ENCODE measurements at places on chromosomes 7 and 10.

DNA sequence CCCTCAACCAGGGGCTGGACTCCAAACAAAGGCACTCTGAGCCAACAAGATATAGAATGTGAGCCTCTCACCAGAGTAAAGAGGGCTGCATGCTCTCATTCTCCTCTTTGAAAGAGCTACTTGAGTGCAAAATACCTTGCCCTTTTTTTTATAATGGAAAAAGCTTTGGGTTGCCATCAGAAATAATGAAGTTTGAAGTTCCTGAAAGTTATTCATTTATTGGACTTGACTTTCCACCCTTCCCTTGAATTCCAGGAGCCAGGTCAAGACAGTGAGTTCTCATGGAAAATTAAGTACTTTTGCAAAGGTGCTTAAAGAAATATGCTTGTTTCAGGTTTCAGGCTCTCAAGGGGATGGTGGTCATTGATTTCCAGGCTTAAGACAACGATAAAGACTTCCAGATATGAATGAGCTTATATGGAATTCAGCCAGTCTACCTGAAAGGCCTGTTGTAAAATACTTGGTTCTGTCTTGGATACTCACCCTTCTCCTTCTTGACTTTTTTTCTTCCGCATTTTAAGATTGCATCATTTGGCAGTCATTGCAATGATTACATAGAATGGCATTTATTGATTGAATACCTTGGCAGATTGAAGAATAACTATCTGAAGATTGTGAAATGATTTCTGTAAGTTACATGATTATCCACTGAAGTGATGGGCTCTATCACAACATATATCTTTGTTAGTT is 696.4 kb downstream of the INHBA start:
- DNase-seq, result no peak

DNA sequence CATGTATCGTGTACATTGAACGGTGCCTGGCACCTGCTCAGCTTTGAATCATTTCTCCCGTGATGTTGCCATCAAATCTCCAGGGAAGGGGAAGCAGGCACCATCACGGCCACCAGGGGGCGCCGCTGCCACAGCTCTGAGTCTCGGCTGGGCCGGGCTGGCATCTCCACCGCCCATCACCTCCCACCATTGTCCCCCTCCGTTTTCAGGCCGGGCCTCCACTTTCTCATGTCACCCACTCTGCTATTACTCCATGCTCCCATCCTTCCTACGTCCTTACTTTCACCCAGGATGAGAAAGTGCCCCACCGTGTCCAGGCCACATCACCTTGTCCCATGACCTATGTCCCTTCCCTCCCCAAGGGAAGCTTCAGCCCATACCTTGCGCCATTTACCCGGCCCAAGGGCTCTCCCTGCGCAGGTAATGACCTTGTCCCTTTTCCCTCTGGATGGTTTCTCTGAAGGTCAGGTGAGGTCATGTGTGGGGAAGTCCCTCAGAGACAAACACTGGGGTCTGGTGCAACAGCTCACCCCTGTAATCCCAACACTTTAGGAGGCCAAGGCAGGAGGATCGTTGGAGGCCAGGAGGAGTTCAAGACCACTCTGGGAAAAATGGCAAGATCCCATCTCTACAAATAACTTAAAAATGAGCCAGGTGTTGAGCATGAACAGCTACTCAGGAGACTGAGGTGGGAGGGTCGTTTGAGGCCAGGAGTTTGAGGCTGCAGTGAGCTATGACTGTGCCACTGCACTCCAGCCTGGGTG is 31.8 kb upstream of the OCM2 start:
- DNase-seq, result peak; percentile 66

DNA sequence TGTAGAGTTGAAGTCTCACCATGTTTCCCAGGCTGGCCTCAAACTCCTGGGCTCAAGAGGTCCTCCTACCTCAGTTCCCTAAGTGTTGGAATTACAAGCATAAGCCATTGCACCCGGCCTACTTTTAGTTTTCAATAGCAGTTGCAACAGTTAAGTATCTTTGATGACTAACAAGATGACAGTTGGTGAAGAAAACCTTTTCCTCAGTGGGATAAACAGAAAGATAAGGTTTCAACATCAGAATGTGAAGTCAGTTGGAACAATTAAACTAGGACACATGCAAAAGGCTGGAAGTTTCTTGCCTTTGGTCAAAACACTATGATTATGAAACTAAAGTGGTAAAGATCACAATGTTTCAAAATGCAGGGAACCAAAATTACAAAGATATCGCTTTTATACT is 169.2 kb downstream of the ZNF438 start:
- DNase-seq, result no peak

DNA sequence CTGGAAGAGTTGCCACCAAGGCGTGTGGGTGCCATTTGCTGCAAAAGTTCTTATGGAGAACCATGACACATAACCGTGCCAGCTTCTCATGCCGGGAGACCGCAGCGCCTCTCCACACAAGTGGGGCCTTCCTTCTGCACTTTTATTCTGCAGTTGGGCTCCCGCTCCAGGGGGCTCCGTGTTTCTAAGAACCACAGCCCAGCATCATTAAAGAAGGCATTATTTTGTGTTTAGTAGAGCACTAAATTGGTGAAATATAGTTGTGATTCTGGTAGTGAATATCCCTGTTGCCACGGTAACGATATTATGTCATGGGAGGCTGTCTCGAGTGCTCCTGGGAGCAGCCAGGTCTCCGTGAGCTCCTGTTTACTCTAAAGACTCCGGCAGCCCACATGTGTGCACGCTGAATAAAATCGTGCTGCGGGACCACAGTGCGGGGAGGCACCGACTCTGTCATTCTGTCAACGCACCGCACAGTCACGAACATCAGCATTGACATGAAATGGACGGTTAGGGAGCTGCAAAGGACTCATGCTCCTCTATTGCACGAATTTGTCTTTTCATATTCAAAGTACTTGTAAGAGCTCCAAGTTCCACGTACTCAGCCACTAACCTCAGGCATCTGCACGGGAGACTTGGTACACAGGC is 68.8 kb upstream of the PITRM1 start:
- DNase-seq, result no peak

DNA sequence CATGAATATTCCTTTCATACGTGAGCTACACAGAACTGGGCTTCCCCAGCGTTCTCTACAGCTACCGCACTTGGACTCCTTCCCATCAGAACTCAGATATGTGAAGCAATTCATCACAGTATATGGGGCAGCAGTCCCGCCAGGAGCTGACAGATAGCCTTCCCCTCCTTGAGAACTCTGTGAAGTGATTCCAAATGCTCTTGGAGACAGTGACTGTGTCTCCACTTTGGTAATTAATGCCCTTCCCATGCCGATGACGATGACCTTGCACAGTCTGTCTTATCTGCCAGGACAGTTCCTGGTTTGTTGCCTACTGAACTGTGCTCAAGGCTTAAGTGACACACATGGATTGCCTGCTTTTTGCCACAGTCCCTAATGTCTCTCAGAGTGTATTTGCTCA is 75.0 kb upstream of the AFAP1L2 start:
- no peak for DNase-seq

GRCh38 chr7:14691034-14691433 is 211.5 kb downstream of the DGKB start:
- DNase-seq, result no peak

DNA sequence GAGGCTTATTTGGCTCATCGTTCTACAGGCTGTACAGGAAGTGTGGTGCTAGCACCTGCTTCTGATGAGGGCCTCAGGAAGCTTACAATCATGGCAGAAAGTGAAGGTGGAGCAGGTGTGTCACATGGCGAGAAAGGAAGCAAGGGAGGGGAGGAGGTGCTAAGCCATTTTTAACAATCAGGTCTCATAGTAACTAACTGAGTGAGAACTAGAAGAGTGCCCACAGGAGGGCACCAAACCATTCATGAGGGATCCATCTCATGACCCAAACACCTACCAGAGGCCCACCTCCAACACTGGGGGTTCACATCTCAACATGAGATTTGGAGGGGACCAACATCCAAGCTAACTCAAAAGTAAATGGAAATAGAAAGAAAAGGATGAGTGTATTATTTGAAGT is 78.1 kb downstream of the CXCL12 start:
- no peak for DNase-seq

DNA sequence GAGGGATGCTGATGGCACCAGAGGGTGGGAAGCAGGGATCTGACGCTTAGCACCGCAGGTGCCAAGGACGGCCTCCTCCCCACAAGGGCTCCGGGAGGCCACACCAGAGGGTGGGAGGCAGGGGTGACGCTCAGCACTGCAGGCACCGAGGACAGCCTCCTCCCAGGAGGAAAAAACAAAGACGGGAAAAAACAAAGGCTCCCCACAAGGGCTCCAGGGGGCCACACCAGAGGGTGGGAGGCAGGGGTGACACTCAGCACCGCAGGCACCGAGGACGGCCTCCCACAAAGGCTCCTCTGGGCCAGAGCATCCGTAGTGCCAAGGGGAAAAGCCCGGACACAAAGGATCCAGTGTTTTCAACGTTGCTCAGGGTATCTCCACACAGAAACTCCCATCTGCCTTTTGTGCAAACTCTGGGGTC is 25.6 kb downstream of the DIP2C start:
- no peak for DNase-seq

DNA sequence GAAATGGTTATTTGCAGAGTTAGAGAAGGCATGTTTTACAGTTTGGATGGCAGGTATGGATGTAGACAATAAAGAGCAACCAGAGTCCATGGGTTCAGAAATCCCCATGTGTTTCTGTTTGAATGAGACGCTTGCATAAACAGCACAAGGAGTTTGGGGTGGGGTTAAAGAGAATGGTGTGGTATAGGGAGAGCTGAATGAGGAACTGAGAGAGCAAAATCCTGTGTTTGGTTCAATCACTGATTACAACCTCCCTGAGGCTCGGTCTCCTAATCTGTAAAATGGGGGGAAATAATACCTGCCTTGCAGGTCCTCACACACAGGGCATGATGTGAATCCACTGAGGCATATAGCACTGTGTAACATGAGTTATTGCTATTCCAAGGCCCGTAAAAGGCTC is 23.7 kb downstream of the CAV1 start:
- DNase-seq, result no peak

DNA sequence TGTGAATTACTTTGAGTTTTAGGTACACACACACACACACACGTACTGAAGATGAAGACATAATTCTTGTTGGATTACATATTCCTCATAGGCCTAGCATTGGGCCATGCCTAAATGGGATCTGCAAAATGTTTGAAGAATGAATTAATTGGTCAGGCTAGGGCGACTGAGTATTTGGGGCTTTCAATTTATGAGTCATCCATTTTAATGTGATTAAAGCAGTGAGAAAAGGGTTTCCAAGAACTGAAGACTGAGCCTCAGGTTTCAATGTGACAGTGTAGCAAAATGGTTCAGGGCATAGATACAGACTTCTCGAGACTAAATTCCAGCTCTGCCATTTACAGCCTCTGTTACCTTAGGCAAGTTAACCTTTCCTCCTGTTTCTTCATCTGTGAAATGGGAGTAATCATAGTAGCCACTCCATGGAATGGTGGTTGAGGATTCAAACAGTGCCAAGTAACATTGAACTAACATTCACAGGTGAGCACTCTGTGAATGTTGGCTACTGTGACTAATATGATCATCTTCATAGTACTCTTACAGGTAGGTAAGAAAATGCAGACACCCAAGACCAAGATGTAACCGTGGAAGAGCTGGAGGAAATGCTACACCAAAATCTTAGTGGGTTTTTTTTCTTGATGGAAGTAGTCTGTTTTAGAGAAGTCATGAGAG is 7.6 kb downstream of the BPGM start:
- no peak for DNase-seq

- no peak for DNase-seq
These were observed 38.0 kb downstream of the PYROXD2 start for GRCh38 chr10:98377001-98377400.

DNA sequence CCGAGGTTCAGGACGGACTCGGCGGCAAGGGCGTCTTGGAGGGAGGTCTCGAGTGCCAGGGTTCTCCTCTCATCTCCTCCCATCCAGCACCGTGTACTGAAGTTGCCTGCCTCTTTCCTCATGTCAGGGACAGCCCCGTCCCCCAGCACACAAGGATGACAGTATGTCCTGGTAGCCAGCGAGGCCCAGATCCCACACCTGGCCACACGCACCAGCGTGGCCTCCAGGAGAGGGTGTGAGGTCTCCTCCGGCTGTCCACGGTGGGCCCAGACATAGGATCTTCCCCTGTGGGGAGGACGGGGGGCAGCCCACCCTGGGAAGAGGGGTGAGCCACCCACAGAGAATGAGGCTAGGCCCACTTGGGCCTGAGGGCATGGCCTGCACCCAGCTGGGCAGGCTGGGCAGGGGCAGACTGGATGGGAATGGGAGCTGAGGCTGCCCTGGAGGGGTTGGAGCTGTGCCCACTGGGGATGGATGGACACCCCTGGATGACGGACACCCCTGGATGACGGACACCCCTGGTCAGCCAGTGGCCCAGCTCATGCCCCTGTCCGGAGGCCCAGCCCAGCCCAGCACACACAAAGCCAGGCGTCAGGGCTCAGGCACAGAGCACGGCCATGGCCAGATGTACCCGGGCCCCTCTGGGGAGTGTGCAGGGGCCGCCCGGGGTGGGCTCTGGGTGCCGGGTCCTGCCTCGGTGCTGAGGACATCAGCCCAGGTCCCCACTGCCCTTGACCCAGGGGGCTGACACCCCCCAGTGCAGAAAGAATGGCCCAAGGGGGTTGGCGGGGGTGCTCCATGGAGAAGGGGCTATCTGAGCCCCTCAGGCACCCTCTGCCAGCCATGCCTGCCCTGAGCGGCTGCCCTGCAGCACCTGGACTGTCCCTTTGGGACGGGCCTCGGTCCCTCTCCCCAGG is 30.9 kb upstream of the CFAP46 start:
- no peak for DNase-seq

- no peak for DNase-seq
These were observed 177.6 kb downstream of the PTPN20 start for GRCh38 chr10:47088656-47089354.

- no peak for DNase-seq
These were observed 8.4 kb upstream of the SCART1 start for GRCh38 chr10:133445268-133445732.

GRCh38 chr10:499991-500390 is 189.5 kb downstream of the DIP2C start:
- DNase-seq, result no peak

- DNase-seq, result no peak
These were observed 10.2 kb upstream of the FAM13C start for GRCh38 chr10:59372543-59372942.

GRCh38 chr10:32959006-32959920 is 1.2 kb upstream of the ITGB1 start:
- DNase-seq, result no peak

GRCh38 chr7:117916309-117916708 is 43.1 kb upstream of the CTTNBP2 start:
- no peak for DNase-seq

DNA sequence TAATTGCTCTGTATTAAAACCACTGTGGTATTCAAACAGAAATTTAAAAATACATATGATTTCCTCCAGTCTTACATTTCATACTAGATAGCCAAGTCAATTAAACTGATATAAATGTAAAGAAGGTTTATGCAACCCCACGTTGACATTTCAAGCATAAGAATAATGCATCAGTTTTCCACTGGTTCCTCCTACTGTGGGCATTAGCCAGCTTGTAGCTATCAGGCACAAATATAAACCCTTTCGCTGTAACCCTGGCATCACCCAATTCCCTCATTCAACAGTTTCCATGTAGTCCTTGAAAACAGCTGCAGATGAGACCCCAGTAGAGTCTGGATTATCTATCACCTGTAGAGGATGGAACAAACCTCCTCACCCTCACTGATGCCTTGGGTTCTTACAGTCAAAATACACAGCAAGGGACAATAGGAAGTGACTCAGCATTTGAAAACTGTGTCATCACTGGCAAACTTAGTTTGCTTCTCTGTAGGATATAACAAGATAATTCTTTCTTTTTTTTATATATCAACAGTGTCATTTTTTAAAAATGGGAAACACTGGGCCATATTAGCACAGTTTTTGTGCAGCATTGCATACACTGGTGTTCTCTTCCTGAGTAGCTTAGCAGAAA is 113.0 kb downstream of the PDE1C start:
- no peak for DNase-seq

GRCh38 chr7:510782-511281 is 8.8 kb downstream of the PDGFA start:
- DNase-seq, result no peak

All from T-helper 1 cell (primary cell).